ENCODE measurements at places on chromosomes 12 and 14. TPM values are rescaled to one million over a fixed set of nuclear protein-coding genes. Genes with fewer than 3 reads are reported as not detected.

- DNase-seq = no peak
Observed at GRCh38 chr14:99181241-99181640, 90.8 kb downstream of the BCL11B start.

GRCh38 chr14:100159094-100159864 lies at the start of gene DEGS2:
Gene DEGS2, minus strand, starts transcription at chr14:100159645. Its CDS starts 58 bp downstream, at chr14:100159587.
- no peak for DNase-seq

Gene NRIP2
- not detected for total RNA-seq

Gene GAS2L3
- 0.81 TPM for total RNA-seq

Gene MEG3
- total RNA-seq = 22.4 TPM

GRCh38 chr14:99655521-99655920 lies 10.6 kb downstream of the HHIPL1 start:
- DNase-seq = no peak

Gene OR6C2
- total RNA-seq = not detected

DNA sequence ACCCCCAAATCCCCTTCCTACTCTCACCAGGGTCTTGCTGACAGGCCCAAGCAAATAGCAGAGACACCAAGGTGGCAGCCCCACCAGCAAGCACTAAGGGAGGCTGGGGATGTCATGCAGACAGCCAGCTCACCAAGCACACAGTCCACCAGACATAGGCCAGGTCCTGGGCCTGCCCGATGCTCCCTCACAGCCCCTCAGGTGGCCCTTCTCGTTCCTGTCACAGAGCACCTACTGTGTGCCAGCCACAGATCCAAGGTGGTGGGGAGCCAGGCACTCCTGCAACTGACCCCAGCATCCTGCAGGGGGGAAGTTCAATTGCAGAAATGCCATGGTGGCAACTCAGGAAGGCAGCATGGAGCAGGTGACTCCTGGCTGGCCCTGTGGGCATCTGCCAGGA lies 60.5 kb upstream of the PNMA1 start:
- no peak for DNase-seq

GRCh38 chr12:15662983-15663659 lies 126.1 kb downstream of the EPS8 start:
- DNase-seq = peak; percentile 5

GRCh38 chr12:51103977-51104376 lies 20.6 kb upstream of the CSRNP2 start:
- DNase-seq = no peak

- DNase-seq = no peak
Observed at GRCh38 chr14:31389946-31390345, 30.4 kb downstream of the HEATR5A start.
